ENCODE measurements at places on chromosomes 13 and 19.

GRCh38 chr13:98450026-98450425, 126.9 kb downstream of the STK24 start:
- no peak for DNase-seq

GRCh38 chr19:50889638-50890037, 16.4 kb downstream of the KLK2 start:
- DNase-seq, result no peak

DNA sequence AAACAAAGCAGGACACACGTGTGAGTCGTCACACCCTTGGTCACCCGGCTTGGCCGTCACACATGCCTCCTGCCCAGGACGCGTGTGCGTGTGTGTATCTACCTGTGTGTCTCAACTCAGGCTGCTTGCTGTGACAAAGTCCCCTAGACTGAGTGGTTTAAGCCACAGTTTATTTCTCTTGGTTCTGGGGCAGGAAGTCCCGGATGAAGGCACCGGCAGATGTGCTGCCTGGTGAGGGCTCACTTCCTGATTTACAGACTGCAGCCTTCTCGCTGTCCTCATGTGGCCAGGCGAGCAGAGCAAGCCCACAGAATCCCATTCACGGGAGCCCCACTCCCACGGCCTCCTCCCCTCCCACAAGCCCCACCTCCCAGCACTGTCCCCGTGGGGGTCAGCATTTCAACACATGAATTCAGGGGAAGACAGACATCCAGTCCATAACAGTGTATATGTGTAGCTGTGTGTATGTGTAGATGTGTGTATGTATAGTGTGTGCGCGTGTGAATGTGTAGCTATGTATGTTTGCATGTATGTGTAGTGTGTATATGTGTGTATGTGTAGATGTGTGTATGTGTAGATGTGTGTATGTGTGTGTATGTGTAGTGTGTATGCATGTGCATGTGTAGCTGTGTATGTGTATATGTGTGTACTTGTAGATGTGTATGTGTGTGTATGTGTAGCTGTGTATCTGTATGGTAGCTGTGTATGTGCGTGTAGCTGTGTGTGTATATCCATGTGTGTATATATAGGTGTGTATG, 51.5 kb downstream of the MCF2L start:
- DNase-seq, result no peak

DNA sequence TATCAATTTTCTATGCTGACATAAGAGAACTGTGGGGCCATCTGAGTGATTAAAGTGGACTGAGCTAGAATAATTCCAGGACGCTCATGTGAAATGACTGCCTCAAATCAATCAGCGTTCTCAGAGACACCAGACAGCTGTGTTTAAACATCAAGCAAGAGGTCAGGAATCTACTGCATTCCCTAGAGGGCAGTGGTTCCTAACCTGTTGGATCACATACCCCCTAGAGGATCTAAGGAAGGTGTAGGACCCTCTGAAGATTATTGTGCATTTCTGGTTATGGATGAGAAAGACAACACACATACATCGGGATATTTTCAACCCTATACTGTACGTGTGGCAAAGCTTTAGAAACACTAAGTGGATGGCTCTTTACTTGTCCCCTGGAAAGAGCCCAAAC, 51.8 kb upstream of the FREM2 start:
- no peak for DNase-seq

DNA sequence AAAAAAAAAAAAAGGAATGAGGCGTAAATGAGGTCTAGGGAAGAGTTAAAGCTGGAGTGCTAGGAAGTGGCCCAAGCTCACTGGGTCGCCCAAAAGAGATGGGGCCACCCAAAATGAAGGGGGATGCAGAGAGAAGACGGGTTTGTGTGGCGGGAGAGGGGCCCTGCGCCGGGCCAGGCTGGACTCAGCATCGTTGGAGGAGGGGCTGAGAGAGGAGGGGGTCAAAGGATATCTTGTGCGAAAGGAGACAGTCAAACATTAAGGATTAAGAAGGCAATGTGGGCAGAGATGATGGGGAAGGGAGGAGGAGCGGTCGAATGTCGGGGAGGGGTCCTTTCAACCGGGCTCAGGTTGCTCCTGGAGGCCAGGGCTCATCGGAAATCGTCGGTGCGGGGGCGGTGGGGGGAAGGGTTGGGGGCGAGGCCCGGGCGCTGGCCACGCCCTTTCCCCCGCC, 825 bp upstream of the CARM1 start:
- DNase-seq, result no peak

DNA sequence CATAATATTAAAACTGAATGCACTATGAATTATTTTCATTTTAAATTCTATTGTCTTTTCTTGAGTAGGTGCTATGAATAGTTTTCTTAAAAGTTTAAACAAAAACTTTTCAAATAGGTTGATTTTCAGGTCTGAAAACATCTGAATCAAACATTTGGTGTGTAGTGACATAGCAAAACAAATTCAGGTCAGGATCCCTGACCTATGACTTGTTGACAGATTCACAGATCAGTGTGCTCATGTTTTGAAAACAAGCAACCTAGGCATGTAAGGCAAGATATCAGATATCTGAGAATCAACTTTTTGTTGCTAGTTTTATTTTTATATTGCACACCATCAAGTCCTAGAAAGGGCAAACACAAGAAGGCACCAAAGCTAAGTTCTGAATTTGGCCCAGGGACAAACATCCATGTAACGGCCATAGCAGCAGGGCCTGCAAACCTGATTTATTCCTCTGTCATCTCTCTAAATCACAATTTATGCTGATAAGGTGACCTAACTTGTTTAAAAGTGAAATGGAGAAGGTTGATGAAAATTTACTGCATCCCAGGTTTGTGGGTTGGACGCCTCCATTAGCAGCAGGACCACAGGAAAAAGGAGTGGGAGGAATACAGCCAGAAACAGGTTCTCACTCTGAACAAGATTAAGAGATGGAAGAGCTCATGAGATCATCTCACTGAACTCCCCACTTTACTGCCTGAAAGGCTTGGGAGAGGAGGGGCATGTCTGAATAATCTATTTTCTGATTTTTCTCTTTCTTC, 337.7 kb downstream of the KCNRG start:
- no peak for DNase-seq

DNA sequence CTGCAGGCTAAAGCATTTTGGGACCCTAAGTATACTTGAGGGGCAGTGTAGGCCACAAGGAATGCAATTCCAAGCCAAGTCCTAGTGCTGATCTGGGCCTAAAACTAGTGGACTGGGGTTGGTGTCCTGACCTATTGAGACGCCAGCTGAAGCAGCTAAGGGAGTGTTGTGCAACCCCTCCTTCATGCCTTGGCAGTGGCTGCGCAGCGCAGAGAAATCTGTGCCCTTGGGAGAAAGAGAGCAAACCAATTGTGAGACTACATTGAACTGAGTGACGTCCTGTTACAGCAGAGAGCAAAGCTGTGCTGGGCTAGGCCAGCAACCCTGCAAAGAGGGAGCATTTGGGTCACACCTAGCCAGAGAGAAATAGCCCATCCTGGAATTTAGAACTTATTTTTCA, 2715.0 kb upstream of the PCDH20 start:
- no peak for DNase-seq

- DNase-seq, result no peak
Observed at GRCh38 chr13:31110617-31111016, 51.1 kb downstream of the HSPH1 start.

DNA sequence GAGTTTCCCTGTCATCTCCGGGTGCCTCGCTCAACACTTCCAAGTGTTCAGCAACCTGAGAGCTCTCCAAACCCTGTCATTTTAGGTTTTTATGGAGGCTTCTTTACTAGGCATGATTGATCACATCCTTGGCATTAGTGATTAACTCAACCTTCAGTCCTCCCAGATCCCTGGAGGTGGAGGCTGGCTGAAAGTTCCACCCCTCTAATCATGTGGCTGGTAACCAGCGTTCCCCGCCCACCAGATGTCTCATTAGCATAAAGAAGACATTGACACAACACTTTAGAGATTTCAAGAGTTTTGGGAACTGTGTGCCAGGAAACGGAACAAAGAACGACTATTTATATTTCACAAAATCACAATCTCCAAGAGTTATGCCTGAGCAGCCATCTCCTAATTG, 71.1 kb upstream of the RGCC start:
- DNase-seq, result no peak

DNA sequence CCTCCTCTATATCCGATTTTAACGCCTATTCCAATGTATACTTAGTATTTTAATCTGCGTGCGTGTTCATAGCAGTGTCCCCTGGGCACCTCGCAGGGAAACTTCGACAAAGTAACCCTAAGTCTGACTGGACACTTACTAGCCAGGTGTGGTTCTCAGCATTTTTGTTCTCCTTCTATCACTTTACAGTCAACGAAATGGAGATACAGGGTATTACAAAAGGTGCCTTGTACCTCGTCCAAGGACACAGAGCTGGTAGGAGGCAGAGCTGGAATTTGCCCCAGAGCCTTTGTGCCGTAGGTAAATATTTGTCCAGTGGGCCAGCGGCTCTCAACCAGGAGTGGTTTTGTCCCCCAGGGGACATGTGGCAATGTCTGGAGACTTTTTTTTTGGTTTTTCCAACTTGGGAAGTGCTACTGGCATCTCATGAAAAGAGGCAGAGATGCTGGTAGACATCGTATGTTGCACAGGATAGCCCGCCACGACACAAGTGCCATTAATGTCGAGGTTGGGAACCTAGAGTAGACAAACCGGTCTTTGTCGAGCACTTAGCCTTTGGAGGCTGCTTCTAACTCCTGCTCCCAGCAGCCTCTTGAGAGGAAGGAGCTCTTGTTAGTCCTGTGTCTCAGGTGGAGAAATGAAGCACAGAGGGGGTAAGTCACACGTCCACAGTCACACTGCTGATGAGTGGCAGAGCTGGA, 1.1 kb downstream of the ZNF444 start:
- DNase-seq, result no peak
